ENCODE measurements at places on chromosomes 7 and 10. TPM values are rescaled to one million over a fixed set of nuclear protein-coding genes. Genes with fewer than 3 reads are reported as not detected.

Gene PNLIPRP2
- total RNA-seq = not detected

Gene ZNF862
- 1.8 TPM for total RNA-seq

Gene MAD1L1
- 163 TPM for total RNA-seq

Gene MMRN2
- 9.7 TPM for total RNA-seq

Gene ZNF398
- 8.8 TPM for total RNA-seq

Gene GPR26
- total RNA-seq = not detected
